ENCODE measurements at places on chromosomes 1 and 21.

GRCh38 chr1:54081306-54082270 lies 28.2 kb downstream of the TCEANC2 start:
- DNase-seq: no peak

DNA sequence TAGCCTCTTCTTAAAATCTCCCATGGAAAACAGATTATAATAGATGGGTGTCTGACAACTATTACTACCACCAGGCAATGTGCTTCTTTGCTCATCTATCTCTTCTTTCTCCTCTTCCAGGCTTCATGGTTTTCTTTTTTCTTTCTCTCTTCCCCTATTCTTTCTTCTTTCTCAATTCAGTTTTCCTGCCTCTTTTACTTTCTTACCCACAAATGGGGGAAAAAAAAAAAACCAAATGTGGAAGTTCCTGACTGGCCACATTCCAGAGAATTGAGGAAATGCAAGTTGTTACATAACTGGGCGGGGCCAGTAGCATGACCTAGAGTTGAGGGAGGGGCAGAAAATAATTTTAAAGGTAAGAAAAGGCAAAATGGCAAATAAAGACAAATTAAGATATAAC lies 10.9 kb upstream of the SMG7 start:
- DNase-seq: no peak

GRCh38 chr1:158025576-158026230 lies 32.3 kb downstream of the KIRREL1 start:
- DNase-seq: no peak

DNA sequence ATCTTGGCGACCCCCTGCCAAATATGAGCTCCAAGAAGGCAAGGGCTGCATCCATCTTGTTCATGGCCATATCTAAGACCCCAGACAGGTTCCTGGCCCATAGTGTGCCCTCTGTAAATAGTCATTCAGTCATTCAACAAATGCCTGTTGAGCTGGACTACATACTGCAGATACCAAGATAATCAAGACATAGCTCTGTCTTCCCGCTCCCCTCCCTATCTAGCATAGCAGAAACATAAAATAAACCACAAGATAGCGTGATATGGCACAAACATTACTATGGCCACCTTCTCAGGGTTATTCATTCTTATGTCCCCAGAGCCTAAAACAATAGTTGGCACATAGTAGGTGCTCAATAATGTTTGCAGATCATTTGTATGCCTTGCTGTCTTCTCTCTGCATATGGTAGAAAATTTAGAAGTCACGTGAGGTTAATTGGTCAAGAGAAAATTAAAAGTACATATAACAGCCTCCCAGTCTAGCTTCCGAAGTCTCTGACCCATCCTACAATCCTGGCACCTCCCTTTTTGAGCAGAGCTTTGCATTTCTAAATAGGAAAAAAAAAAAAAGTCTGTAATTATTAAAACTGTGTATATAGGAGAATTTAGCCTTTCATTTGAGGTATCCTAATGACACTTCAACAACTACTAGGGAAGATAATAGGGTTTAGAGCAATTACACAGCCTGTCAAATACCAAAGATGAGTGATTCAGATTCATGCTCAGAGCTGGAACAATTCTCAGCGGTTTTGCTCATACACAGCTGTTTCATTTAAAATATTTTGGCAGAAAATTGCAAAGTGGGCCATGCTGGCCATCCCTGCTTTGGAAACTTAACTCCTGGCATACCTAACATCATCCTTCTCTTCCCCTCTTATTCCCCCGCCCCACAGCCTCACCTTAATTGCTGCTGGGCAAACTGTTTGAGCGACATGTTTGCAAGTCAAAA lies 219.0 kb downstream of the KAZN start:
- no peak for DNase-seq

- no peak for DNase-seq
Measured at GRCh38 chr21:29616209-29616751, 317.6 kb downstream of the BACH1 start.

GRCh38 chr1:41894808-41895483 lies 23.8 kb downstream of the HIVEP3 start:
- DNase-seq: no peak

GRCh38 chr1:183218027-183218618 lies 32.1 kb downstream of the LAMC2 start:
- no peak for DNase-seq

- no peak for DNase-seq
Measured at GRCh38 chr1:151661751-151662150, 49.9 kb downstream of the SNX27 start.

GRCh38 chr1:214022810-214023425 lies 35.1 kb downstream of the PROX1 start:
- no peak for DNase-seq

GRCh38 chr1:184212649-184213314 lies 161.3 kb downstream of the TSEN15 start:
- DNase-seq: no peak

- no peak for DNase-seq
Measured at GRCh38 chr21:42158846-42159245, 60.1 kb upstream of the ABCG1 start.

DNA sequence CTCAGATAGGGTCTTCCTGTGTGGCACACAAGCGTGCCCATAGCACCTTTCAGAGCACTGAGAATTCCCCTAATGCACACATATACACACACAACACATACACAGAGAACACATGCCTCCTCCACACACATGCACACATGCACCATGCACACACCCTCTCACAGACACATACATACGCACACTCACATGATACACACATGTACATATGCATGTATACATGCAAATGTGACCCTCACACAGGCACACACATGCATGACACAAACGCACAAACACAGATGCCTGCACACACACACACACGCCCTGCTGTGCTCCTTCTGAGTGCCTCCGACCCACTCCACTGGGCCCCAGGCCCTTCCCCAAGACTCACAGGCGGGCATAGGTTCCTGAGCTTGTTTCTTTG lies 251.0 kb downstream of the PTPRU start:
- DNase-seq: no peak

- DNase-seq: no peak
Measured at GRCh38 chr21:42833859-42834725, 45.2 kb downstream of the WDR4 start.

- no peak for DNase-seq
Measured at GRCh38 chr1:101121975-101122374, 96.4 kb upstream of the DPH5 start.

GRCh38 chr1:56429288-56429687 lies 150.1 kb downstream of the PLPP3 start:
- no peak for DNase-seq

DNA sequence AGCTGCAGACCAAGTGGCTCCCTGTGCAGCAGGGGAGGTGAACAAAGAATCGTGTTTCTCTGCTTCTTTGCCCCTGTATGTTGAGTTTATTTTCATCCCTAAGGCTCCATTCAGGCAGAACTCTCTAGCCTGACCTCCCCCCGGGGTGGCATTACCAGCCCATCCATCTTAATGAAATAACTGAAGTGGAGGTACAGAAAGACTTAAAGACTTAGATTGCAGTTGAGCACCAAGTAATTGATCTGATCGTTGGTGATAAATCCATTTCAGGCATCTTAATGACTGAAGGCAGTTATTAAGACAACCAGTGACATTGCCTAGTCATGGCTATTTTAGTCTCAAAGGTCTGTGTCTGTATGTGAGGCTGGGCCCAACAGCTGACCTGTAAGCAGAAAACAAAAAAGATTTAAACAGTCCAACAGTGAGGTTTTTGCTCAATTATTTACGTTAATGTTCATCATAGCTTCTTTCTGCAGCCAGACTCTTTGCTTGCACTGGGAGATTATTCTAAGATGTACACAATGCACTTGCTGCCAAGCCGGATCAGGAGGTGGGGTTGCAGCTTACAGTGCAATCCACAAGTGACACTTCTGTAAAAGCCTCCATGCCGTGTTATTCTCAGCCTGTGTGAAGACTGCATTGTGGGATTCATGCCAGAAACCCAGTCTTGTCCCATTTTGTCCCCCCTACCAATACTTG lies 363.0 kb upstream of the DUSP10 start:
- DNase-seq: peak; percentile 35

- DNase-seq: peak; percentile 64
Measured at GRCh38 chr1:2412395-2412772, at the start of gene PEX10. PEX10 (minus strand) TSS chr1:2412564; CDS start chr1:2412502, 62 bp downstream.

GRCh38 chr21:38300141-38300578 lies 43.4 kb downstream of the KCNJ15 start:
- no peak for DNase-seq

- DNase-seq: no peak
Measured at GRCh38 chr1:70220015-70220414, 1.2 kb upstream of the SRSF11 start.
